Aorta (tissue), 5 donors: ENCODE measurements at places on chromosomes 1 and 21. TPM values are rescaled to one million over a fixed set of nuclear protein-coding genes. Genes with fewer than 3 reads are reported as not detected.
A peak's percentile ranks its signal among the peaks of the same experiment; 100 is the strongest.

SPRR1A gene
- total RNA-seq, result not detected

DNA sequence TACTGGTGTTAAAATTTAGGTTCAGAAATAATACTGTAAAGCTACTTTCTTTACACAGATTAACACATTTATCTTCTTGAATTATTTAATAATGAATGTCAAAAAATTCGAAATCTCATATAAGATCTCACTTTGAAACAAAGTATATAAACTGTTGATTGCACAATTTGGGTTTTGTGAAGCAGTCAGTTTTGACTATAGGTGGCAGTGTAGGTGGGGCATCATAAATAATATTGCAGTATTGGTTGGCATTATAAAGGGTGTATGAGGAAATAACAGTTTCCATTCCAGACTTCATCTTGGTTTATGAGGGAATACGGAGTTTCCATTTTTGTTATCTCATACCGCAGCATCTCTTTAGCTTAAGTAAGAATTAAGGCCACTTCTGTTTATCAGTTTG is 49.9 kb downstream of the SUCO start:
- DNase-seq, result no peak

DNA sequence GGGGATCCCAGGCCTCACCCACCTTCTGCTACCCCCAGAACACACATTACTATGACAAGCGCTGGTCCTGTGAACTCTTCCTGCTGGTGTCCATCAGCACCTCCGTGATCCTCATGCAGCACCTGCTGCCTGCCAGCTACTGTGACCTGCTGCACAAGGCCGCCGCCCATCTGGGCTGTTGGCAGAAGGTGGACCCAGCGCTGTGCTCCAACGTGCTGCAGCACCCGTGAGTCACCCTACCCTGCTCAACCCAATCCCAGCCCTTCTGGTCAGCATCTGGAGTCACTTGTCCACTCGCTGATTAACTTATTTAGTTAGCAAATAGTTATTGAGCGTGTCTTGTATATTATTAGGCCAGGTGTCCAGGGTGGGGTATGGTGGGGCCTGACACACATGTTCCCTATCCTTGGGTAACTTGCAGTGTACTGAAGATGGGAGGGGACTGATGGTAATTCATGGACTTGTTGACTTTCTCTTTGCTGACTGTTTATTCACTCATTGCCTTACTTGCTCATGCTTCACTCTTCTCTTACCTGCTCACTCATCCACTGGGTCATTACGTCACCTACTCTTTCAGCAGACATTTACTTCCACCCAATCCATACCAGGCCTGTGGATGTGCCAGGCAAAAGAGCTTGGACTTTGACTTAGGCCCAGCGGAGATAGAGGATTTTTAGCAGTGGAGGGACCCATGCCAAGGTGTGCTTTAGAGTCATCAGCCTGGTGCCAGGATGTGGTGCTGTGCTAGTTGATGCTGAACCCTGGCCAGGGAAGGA is 12.9 kb upstream of the KPNA6 start:
- peak; percentile 55 for DNase-seq

GRCh38 chr1:10615932-10616671 is 141.4 kb downstream of the PEX14 start:
- no peak for DNase-seq

DNA sequence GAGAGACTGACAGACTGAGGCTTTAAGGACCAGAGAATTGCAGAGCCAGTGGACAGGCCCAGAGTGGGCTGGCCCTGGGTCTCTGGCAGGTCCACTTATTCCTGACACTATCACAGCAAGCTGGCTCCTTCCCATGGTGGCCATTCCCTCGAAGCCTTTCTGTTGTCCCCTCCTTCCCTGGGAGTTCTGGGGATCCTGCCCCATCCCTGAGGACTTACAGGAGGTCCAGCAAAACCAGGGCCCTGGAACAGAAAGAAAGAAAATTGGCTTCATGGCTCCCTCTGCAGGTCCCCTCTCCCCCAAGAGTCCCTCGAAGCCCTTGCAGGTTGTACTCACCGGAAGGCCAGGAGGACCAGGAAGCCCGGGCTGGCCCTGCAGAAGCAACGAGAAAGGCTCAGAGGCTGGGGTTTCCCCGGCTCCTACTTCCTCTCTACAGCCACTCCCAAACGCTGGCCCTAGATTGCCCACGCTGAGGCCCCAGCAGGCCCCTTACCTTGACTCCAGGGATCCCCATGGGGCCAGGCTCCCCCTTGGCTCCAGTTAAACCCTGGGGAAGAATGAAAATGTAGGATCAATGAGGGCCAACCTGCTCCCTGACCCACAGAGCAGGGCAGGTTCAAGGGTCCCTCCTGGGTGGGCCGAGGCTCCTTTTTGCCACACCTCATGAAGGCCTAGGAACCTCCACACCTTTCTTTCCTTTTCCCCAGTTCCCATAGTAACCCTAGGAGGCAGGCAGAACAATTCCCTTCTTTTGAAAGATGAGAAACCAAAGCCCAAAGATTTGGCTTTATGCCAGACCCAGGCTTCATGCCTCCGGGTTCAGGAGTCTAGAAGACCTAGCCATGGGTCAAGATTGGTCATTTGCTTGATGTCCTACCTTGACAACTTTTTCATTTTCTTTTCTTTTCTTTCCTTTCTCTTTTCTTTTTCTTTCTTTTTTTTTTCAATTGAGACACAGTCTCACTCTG is 4.6 kb downstream of the COL9A2 start:
- peak; percentile 77 for DNase-seq

GRCh38 chr1:143699115-143699514 is 272.7 kb downstream of the FAM72C start:
- DNase-seq, result no peak

DNA sequence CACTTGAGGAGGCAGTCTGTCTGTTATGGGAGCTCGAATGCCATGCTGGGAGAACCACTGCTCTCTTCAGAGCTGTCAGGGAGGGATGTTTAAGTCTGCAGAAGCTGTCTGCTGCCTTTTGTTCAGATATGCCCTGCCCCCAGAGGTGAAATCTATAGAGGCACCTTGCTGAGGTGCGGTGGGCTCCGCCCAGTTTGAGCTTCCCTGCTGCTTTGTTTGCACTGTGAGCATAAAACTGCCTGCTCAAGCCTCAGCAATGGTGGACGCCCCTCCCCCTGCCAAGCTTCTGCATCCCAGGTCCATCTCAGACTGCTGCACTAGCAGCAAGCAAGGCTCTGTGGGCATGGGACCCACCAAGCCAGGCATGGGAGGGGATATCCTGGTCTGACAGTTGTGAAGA is 247.5 kb downstream of the LMX1A start:
- DNase-seq, result no peak

GRCh38 chr1:52119301-52120079 is 22.4 kb upstream of the ZFYVE9 start:
- no peak for DNase-seq
